ENCODE measurements at places on chromosomes 6 and 20.

- no peak for DNase-seq
These were observed 40.2 kb upstream of the NEDD9 start for GRCh38 chr6:11272491-11273192.

GRCh38 chr6:132973514-132973993 lies 159.2 kb downstream of the RPS12 start:
- DNase-seq, result no peak

DNA sequence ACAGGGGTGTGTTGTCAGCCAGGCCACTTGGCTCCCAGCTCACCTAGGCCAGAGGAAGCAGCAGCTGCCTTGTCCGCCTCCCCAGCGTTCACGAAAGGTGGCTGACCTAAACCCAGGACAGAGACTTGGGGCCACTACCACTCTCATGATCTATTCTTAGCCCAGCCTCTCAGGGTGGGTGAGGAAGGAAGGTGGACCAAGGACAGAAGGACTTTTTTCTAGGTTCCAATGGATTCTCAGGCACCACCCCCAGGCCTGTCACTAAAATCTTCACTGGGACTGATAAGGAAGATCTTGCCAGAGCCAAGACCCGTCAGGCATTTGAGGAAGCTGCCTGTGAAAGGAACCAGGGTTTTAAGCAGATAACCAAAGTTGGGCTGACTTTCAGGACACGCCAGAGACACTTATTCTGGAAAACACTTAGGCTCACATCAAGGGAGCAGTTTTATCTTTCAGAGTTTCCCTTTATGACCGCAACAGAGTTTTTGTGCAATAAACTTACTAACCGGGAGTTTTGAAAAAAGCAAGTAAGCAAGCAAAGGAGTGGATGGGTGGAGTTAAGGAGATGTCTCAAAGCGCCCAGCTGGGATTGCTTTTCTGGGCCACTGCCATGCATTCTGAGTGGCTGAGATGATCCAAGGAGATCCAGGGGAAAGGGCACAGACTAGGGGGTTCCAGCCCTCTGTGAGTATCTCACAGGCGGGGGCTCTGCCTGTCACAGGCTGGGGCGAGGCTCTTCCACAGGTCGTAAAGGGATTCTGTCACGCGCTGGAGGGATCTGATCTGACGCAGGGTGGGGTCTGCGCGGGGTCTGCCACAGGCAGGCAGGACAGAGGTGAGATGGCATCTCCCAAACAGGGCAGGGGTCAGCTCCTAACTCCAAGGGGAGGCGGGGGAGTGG lies 989 bp downstream of the FITM2 start:
- DNase-seq, result no peak

- DNase-seq, result no peak
These were observed 187.3 kb upstream of the HEY2 start for GRCh38 chr6:125562156-125562555.

DNA sequence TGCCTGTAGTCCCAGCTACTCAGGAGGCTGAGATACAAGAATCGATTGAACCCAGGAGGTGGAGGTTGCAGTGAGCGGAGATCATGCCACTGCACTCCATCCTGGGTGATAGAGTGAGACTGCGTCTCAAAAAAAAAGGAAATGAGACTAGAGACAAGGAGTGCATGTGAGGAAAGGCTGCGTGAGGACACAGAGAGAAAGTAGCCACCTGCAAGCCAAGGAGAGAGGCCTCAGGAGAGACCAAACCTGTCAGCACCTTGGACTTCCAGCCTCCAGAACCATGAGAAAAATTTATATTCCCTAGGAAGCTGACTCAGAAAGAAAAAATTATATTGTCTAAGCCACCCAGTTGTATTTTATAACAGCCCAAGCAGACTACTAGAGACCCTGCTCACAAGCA lies 7.4 kb upstream of the BEND3 start:
- no peak for DNase-seq

DNA sequence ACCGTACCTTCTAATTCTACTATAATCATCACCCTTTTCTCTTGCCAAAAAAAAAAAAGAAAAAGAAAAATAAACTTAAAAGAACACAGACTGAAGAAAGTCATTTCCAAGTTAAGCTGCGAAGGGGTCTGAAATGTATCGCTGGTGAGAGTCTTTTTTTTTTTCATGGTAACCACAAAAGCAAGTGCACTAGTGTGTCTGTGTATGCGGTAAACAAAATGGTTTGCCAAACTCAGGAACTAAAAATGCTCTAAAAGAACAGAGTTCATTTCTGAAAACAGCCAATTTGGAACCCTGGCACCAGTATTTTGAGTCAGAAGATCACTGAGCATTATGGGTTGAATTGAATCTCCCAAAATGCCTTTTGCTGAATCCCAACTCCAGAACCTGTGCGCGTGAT lies 46.6 kb downstream of the CDH4 start:
- no peak for DNase-seq
